ENCODE measurements at places on chromosomes 13 and 19.

- no peak for DNase-seq
These were observed 56.2 kb downstream of the DHRS12 start for GRCh38 chr13:51747438-51748434.

DNA sequence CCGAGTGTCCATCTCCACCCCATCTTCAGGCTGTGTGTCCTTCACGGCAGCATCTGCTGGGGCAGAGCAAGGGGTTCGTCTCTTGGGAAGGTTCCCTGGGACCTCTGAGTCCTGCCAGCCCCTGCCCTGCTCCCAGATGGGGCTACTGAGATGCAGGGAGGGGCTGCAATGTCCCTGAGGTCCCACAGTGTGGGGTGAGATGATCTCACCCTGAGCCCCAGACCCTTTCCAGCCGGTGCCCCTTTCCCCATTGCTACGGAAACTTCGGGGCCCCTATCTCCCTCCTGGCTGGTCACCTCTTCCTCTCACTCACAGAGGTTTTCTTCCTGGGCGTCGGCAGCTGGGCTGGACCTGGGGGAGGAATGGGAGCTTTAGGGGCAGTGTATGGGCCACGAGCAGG is 5.0 kb downstream of the LILRB2 start:
- no peak for DNase-seq

GRCh38 chr13:66154976-66155375 is 1075.2 kb downstream of the PCDH9 start:
- DNase-seq, result no peak

GRCh38 chr13:107562203-107562602 is 653.1 kb downstream of the LIG4 start:
- no peak for DNase-seq

- DNase-seq, result no peak
These were observed 1387.2 kb downstream of the OLFM4 start for GRCh38 chr13:54415753-54416366.
